ENCODE measurements at places on chromosomes 5 and 9.

DNA sequence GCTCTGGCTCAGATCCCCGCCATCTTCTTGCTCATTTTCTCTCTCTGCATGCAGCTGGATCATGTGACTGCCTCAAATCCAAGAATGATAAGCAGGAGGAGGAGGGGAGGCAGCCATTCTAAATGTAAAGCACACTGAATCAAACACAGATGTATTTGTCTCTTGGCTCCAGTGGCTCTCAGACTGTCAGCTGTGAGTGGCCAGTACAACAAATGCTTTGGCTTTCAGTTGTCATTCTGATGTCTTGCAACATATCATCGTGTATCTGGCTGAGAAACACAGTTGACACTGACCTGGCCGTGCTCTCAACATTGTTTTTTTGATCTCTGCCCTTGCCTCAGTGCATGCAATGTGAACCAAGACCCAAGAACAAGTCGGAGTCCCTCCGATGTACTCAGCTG, 233.1 kb downstream of the ADAMTSL1 start:
- DNase-seq = no peak

GRCh38 chr5:136030956-136031611, 2.3 kb downstream of the TGFBI start:
- no peak for DNase-seq

DNA sequence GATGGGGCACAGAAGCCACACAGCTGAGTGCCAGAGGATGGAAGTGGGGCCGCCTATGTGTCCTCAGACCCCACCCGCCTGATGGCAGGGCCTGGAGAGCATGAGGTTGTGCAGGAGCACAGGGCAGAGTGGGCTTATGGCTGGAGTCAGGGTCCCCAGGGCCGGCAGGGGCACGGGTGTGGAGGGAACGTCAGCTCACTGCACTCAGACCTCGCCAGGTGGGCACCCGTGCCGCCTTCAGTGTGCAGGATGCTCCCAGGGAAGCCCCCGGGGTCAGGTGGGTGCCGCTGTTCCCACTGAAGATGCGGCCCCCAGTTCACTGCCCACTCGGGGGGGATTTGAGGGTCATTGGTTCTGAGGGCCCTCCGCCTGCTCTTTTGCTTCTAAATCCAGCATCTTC, 34.9 kb downstream of the EXOC3 start:
- no peak for DNase-seq

DNA sequence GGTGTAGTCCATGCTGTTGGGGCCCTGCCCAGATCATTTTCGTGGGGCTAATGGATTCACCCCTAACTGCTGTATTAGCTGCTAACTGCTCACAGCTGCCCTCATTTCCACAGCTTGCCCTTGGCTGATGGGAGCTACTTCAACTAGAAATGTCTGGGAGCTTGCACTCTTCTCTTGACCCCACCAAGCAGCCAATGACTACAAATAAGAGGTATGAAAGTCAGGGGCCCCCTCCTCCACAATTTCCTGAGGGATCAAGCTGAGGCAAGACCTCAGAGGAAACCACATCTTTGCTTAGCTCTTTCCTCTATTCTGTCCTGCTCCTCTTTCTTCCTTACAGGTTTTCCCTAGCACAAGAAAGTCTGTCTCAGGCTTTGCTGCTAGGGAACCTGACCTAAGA, 397.5 kb downstream of the MLLT3 start:
- DNase-seq = no peak
